NK-92 treated with Interleukin-12 subunit alpha and Interleukin-12 subunit beta, amount 100 ng/mL, for 24 hours (cell line): ENCODE measurements at places on chromosomes 3 and 15.

- no peak for DNase-seq
These were observed 122.4 kb downstream of the XXYLT1 start for GRCh38 chr3:195148549-195148948.

GRCh38 chr15:87038404-87038803 lies 958.7 kb downstream of the AGBL1 start:
- DNase-seq = no peak

DNA sequence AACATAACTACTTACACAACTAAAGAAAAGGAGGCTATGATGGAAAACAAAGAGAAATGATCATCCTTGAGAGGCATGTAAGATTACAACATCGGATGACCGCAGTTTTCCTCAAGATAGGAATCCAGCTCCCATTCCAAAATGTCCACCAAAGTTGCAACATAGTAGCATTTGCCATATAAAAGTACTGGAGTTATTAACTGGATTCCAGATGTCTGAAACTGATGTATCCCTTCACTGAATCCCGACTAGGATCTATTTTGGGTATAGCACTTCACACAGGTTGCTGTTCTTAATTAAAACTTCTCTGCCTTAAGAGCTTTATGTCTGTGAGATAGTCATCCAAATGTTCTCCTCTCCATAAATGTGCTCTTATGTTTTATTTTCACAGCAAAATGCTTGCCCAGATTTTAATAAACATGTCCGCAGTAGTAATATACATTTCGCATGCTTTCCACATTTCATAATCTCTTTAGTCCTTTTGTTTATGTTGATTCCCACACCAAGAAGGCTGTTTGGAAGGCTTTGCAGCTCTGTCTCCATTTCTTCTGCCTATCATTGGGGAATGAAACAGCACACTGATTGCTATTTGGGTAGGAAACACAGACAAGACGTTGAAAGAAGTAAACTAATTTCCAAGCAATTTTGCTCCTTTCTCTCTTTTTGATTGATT lies 716.5 kb upstream of the CFAP20DC start:
- DNase-seq = no peak

DNA sequence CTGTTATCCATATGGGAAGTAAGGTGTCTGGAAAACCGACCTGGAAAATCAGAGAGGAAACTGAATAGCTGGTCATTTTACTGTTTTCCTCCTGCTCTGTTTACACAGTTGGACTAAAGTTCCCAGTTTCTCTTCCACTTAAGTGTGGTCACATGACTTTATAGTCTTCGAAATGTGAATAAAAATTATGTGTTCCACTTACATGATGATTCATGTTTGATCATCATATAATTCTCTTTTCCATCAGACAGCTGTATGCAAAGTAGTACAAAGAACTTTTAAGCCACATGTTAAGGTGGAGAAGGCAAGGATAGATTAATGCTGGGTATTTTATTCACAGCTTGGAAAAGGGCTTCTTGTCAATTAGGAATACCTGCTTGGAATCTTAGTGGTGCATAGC lies 525.5 kb upstream of the BCHE start:
- DNase-seq = no peak

DNA sequence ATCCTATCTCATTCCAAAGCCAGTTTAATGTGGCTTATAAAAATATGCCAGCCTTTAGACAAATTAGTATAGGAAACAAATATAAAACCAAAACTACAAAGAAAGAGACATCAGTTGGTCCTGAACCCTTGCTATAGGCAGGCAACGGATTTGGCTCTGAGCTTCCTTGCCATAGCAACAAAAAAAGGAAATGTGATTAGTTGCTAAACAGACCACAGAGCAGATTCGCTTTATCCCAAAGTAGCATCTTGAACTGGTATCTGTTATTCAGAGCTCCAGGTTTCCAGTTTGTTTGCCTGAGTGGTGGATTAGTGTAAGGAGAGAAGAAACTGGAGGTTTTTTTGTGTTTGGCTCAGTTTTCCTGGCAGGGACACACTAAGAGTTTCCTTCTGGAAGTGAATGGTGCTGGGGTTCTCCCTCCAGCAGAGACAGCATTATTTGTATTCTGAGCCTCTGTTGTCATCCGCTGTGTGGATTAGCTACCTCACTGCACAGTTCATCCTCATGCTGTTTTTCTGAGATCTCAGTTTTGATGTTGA lies 44.1 kb downstream of the CHST2 start:
- no peak for DNase-seq

- DNase-seq = no peak
These were observed 22.0 kb downstream of the RGMA start for GRCh38 chr15:93066834-93067648.

DNA sequence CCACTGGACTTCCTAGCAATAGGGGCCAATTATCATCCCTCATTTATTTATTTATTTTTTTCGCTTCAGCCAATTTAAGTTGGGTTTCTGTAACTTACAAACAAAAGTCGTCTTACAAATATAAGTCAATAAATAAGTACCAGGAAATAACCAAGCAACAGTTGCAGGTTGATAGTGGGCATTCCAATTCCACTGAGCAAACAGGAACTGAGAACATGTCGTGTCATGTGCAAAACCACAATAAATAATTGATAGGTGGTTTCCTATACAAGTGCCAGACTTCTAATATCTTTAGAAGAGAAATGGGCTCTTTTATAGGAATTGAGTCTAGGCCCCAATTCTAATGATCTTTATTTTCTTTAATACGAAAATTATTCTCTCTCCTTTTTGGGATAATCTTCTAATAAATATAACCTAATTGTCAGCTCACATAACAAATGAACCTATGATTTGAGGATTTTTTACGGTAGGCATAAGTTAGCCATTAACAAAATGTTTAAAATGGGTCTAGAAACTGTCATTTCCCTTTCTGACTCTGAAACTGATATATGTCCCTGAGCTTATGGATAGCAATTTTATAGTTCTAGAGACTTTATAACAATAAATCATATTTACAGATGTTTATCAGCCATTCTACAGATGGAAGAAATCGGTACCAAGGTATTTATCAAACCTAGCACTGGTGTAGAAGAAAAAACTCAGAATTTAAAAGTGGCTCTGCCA lies 571.8 kb downstream of the FOXP1 start:
- no peak for DNase-seq

DNA sequence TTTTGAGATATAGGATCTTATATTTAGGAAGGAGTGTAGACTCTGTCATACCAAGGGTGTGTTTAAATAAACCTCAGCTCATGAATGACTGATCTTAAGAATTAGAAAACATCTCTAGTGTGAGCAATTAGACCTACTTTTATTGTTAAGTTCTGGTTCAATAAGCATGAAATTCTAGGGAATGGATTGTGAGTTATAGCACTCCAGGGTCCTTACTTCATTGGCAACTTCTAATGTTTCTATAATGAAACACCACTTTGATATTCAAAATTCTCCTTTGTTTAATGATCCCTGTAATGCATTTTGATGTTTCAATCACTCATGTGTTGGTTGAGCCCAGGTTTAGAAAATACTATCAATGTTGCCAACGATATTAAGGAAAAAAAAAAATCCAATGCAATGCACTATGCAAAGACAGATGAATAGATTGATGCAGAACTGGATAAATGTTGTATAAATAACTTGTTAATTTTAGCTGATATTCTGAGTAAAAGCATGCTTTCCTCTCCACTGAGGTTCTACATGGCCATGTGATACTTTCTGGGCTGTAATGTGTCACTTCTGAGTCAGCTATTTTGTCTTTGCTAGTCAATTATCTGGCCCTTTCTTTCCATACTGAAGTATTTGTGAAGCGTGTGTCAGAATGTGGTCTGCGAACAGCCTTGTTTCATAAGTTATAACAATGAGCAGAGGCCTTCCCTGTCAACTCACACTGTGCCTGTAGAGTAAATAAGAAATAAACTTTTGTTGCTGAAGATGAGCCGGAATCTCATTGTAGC lies 1035.9 kb downstream of the PLOD2 start:
- DNase-seq = no peak

DNA sequence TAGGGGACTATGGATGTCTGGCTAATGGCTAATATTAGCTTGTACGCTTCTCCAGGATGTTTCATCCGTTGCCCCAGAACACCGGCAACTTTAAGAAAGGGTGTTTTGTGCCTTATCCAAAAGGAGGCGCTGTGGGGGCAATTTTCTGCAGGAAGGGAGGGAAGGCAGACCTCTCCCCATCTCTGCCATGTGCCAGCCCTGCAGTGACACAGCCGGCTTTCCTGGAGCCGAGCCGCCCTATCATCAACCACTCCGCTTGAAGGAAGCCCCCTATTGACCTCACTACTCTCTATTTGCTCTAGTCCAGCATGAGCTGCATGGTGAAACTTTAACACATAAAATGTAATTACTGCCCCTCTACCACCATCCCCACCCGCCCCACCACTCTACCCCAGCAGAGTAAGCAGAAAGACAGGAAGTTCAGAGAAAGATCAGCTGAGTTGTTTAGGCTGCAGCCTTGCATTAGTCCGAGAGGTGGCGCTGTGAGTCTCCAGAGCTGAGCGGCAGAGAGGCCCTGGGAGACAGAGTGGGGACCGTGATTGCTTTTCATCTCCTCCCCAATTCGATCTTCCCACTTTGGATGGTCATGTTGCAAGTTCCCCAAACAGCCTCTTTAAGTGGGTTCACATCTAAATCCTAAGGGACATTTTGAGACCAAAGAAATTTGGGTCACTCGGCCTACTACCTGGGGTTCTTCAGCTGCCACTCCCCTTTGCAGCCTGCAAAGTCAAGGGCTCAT lies 24.5 kb upstream of the RAD18 start:
- peak; percentile 2 for DNase-seq

- DNase-seq = peak; percentile 0
These were observed 120.9 kb downstream of the ERC2 start for GRCh38 chr3:56347219-56347871.

DNA sequence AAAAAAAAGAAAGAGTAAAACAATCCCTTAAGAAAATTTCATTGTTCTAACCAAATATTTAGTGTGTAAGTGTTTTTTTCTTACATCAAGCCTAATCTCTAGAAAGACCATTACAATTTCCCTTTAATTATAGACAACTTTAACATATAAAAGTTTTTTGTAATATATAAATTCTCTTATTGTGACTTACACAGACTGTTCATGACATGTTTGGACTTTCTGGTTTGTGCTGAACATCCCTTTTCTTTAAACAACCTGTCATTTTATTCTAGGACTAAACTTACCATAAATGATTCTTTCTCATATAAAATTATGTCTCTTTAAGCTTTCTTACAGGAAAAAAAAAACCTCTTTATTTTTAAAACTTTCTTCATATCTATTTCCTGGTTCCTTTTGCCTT lies 13.0 kb upstream of the BTLA start:
- DNase-seq = no peak

DNA sequence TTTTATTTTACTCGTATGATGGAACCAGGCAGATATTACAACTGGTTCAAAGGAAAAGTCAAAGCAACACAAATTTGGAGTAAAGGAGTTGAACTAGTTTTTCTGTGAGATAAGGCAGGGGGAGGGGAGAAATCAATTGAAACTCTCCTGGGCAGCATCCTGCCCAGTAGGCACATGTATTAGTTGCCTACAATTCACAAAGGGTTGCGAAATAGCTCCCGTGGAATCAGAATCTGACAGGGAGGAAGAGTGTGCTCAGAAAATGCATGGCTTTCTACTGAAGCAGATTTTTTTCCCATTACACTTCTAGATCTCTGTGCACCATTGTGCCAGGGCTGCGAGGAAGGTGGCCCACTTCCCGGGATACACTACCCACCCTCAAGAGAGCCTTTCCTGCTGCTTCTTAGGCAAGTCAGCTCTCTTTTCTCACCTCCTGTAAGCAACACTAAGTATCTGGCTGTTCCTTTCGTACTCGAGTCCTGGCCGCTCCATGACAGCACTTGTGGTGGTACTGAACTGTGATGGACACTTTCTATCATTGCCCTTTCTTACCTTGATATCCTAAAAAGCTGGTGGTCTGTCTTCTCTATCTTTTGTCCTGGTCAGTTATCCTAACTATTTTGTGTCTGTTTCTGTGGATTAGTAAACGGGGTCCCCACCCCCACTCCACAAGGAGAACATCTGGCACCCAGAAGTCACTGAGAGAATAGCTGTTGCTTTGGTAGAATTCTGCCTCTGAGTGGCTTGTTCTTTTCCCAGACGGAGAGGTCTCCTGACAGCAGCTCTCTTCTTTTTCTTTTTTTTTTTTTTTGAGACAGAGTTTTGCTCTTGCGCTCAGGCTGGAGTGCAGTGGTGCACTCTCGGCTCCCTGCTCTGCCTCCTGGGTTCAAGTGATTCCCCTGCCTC lies 74.8 kb downstream of the RPL39L start:
- DNase-seq = no peak

DNA sequence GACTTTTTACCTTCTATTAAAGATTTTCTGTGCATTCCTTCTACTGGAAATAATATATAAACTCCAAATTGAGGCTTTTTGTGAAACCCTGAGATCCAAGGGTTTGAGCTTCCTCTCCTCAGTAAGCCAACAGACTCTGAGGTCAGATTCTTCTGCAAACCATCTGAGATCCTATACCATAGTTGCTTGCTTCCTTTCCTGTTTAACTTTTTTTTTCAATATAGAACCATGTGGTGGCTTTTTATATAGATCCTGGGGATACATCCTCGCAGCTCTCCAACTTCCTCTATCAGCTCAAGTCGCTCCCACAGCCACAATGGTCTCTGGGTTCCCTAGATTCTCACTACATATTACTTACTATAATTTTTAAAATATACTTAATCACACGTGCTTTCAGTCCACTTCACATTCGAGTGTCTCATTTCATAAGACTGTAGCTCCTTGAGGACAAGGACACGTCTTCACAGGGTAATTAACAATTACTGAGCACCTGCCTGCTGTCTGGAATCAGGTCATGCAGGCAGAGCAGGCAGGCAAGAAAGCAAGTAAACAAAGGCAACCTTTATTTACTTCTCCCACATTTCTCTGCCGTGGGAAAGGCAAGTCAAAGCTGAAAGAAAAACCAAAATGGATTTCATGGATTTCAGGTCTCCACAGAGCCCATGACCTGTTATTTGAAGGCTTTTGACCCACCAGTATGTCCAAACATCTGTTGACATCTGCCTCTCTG lies 941.5 kb downstream of the FHIT start:
- DNase-seq = no peak

DNA sequence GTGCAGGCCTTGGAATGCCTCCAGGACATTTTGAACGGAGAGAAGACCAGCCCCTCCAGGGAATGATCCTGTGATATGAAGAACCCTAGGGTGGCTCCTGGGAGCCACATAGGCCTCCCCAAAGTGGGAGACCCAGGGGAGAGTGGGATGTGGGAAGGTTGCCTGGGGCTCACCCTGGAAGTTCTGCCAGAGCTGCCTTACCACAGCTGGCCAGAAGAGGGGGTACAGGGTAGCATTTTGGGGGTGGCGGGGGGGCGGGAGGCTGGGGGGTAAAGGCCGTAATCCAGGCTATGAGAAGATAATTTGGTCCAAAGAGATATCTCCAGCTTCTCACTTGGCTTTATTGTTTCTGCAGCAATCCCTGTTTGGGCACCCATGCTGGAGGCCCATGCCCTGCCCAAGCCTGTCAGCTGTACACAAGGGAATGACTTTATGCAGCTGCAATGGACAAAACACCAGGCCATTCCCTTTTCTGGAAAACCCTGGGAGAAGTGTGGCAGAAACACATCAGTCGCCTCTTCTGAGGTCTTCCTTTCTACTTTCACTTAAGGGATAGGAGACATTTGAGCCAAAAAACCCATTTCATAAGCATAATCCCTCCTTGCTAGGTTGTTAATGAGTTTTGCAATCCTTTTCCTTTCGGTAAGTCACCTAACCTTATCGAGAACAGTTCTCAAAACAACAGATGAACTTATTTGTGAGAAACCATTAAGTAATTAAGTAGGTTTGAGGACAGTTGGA lies 11.0 kb upstream of the MUSTN1 start:
- DNase-seq = no peak
